ENCODE measurements at places on chromosomes 1 and 21.

DNA sequence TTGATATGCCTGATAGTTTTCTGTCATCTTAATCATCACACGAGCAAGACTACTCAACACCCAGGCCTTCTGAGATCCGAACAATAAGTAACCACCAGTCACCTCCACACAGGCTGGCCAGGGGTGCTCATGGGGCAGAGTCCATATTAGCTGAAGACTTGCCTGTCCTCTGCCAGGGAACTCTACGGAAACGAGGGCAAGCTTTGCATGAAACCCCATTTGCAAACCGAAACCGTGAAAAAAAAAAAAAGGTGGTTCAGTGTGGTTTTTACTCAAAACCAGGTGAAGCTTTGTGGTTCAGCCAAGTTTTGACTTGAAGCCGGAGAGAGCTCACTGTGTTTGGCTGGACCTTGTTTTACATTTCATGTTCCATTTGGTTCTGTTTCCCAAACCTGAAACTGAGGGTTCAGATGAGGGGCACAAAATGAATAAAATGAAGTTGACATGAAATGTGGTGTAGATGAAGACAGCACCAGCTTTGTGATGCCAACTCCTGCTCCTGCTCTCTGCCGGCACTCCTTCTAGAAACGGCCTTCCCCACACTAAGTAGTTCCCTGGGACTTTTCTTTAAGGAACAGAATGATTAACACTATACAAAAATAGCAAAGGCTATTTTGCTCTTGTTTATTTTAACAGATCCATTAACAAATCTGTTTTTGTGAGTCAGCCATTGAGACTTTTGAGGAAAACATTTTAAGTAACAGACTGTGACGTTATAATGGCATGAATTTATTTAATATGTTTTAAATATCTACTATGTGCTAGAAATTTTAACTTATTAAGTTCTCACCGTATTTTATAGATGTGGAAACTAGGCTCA lies 74.7 kb downstream of the RUNX1 start:
- no peak for DNase-seq

DNA sequence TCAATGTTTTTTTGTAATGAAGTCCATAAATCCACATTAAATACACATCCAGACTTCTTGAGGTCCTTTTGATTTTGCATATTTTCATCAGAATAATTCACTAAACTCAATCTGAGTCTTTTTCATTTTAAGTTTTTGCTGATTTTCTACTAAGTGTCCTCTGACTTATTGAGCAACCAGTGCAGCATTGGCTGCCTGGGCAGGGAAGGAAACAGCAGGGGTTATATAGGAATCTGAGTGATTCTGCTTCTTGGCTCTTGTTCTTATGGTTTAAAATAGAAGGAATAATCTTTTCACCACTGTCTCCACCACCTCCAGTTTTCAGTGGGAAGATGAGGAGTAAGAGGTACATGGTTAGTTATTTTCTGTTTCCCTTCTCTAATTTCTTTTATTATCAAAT lies 88.4 kb downstream of the ST6GALNAC5 start:
- DNase-seq: no peak

- no peak for DNase-seq
Observed at GRCh38 chr21:44846485-44847260, 26.8 kb downstream of the PTTG1IP start.

DNA sequence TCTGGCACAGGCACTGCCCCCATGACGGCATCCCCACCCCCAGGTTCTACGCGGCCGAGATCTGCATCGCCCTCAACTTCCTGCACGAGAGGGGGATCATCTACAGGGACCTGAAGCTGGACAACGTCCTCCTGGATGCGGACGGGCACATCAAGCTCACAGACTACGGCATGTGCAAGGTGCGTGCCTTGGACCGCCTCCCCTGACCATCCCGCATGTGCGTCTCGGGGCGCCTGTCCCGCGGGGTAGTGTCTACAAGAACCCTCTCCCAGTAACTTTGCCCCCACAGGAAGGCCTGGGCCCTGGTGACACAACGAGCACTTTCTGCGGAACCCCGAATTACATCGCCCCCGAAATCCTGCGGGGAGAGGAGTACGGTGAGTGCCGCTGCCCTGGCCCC lies 22.6 kb downstream of the FAAP20 start:
- DNase-seq: no peak

- peak; percentile 6 for DNase-seq
Observed at GRCh38 chr1:171794085-171794484, 12.6 kb downstream of the METTL13 start.

GRCh38 chr1:217164403-217164802 lies 441.2 kb upstream of the ESRRG start:
- DNase-seq: no peak
